ENCODE measurements at places on chromosomes 5 and 9.

- DNase-seq: no peak
Measured at GRCh38 chr9:115672477-115673316, 480.9 kb upstream of the PAPPA start.

- peak; percentile 72 for DNase-seq
Measured at GRCh38 chr5:150763023-150763769, 4.4 kb upstream of the DCTN4 start.

GRCh38 chr9:106862110-106862820 lies 701 bp upstream of the ZNF462 start:
- peak; percentile 40 for DNase-seq

DNA sequence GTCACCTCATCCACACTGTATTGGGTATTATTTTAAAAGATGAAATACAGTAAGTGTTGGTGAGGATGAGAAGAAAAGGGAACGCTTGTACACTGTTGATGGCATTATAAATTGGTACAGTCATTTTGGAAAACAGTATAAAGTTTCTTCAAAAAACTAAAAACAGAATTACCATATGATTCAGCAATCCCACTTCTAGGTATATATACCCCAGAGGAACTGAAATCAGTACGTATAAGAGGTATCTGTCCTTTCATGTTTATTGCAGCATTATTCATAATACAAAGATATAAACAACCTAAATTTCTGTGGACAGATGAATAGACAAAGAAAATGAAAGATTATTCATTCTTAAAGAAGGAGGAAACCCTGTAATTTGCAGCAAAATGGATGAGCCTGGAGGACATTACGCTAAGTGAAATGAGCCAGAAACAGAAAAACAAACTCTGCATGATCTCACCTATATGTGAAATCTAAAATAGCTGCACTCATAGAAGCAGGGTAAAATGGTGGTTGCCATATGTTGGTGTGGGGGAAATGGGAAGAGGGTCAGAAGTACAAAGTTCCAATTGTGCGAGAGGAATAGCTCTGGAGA lies 191.6 kb downstream of the TRIM36 start:
- DNase-seq: no peak

DNA sequence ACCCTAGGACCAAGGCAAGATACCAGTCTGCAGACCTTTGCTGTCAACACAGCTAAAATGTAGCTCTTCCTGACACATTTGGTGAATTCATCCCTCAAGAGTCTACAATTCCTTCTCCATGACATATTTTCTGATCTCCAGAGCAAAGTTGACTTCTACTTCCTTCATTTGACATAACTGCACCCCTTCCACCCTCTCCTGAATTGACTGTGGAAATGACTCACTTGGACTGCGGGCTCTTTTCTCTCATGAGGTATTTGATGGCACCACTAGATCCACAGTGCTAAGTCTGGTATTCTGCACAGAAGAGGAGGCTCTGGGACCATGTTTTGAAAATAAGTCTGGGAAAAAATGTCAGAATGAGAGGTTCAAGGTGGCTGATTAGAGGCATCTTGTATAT lies 338.4 kb upstream of the TRPC7 start:
- no peak for DNase-seq
